ENCODE measurements at places on chromosomes 12 and 14.

DNA sequence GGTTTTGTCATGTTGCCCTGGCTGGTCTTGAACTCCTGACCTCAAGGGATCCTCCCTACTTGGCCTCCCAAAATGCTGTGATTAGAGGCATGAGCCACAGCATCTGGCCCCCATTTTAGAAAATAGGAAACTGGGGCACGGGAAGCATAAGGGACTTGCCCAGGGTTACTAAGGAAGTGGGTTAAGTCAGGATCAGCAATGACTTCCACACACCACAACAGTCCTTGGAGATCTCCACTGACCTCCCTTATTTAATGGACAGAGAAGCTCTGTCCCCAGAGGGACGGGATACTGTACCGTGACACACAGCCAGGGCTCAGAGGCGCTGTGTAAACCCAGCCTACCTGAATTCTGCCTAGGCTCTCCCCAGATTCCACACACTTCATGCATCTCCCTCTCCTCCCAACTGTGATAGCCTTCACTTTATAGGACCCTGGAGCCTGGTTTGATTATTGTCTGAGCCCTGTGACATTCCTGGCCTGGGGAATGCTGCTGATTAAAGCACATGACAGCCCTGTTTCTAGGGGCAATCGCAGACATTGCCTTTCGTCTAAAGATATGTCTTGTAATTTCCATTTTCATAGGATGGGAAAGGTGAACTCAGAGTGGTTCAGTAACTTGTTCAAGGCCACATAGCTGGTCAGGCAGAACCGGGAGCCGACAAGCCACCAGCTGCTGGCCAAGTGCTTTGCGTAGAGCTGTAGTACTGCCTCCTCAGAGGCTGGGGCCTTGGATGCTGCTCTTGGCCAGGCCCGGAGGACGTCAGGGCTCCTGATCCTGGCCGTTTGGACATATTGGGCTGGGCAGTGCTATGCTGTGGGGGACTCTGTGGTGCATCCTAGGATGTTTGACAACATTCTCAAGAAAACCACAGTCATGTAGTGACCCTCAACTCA lies 20.8 kb downstream of the SERPINA1 start:
- DNase-seq, result no peak

- no peak for DNase-seq
Measured at GRCh38 chr14:88130057-88130432, 125.1 kb downstream of the GPR65 start.

- DNase-seq, result no peak
Measured at GRCh38 chr14:72591391-72591790, 302.5 kb downstream of the DPF3 start.

GRCh38 chr14:95192311-95192710 lies 35.0 kb upstream of the DICER1 start:
- no peak for DNase-seq

DNA sequence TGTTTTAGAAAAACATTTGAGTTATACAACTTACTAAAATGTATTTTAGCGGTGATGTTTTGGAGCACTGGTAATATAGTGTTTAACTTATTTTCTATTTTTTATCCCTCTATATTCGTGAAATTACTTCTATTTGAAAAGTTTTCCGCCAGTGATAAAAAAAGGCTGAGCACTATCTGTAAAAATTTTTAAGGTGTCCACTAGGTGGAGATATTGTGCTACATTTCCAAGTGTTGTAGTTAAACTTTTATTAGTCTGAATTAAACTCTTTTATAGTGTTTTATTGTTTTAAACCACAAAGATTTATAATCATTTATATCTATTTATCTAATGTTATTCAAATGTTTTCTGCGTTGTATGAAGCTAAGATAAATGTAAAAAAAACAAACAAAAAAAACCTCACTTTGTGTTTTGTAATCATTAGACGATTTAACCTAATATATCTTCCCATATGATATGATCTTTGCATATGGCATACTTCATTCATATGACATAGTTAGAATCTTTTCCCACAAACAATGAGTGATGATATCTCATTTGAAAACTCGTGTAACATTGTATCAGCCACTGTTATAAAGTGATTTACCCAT lies 11.8 kb downstream of the ALG10B start:
- no peak for DNase-seq

DNA sequence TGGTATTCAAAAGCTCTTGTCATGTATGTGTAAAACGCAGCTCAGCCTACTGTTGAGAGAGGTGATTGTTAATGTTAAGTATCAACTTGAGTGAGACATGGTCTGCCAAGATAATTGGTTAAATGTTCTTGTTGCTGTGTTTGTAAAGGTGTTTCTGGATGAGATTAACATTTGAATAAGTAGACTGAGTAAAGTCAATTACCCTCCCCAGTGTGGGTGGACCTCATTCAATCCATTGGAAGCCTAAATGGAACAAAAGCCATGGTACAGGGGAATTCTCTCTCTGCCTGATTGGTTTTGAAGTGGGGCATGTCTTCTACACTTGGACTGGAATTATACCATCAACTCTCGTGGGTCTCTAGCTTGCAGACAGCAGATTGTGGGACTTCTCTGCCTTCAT lies 63.8 kb upstream of the RERGL start:
- DNase-seq, result no peak

DNA sequence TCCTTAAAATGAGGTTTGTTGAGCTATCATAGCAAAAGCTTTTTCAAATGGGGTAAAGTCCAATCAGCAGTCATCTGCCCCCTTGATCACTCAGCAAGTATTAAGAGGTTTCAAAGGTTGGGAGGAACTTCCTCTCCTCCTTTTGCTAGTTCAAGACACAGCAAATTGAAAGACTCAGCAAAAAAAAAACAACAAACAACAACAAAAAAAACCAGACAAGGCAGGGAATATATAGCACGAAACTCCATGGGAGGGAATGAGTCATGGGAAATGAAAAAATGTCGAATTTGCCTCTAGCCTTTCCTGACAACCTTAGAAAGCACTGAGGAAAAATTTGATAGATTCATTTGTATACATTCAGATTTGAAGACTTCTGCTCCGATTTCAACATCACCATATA lies 1.6 kb upstream of the SLC7A8 start:
- no peak for DNase-seq

- DNase-seq, result no peak
Measured at GRCh38 chr14:105205673-105206208, 24.6 kb upstream of the NUDT14 start.

DNA sequence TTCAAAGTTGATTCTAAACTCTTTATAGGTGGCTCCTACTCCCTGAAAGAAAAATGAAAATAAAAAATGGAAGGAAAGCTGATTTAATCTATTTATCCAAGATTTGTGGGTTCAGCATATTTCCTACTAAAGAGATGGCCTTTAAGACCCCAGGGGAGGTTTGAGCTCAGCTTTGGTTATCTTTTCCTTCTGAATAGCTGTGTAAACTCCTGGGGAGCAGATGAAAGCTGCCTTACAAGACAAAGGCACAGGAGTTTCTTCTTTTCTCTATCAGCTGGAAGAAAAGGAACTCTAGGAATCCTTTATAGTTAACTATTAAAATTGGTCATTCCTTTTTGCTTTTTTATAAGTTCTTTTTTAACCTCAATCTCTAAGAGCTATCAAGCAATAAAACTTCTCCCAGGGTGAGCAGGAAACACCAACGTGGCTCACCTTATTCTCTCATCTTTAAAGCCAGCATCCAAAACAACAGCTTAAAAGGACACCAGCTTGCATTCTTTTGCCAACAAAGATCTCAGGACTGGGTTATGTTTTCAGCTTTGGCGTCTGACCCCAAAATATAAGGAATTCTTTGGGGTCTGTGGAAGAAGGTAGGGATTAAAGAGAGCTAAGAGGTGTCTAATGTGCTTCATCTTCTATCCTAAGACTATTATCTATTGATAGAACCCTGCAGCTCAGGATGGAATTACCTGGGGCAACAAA lies 371.7 kb upstream of the KITLG start:
- DNase-seq, result no peak

- DNase-seq, result no peak
Measured at GRCh38 chr14:71666571-71667145, 265.6 kb upstream of the RGS6 start.

GRCh38 chr12:26283046-26283445 lies 87.7 kb downstream of the SSPN start:
- DNase-seq, result no peak

- DNase-seq, result no peak
Measured at GRCh38 chr12:120719496-120720233, 6.0 kb upstream of the ACADS start.

- DNase-seq, result no peak
Measured at GRCh38 chr12:108815875-108816594, 41.3 kb downstream of the SSH1 start.

DNA sequence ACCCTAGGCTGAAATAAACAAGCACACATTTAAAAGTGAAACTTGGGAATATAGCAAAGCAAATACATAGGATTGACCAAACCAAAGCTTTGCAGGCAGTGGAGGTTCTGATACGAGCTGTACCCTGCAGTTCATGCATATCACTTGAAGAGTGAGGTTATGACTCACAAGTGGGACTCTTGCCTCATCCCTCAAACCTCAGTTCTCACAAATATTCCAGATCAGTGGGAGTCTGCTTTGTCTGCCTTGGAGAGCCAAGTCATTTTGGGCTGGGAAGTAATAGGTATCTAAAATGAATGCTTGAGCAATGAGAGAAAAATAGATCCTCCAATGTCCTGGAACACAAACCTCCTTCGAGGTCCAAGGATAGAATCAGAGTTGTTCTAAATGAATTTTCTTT lies 116.4 kb downstream of the LRIG3 start:
- DNase-seq, result peak; percentile 34

DNA sequence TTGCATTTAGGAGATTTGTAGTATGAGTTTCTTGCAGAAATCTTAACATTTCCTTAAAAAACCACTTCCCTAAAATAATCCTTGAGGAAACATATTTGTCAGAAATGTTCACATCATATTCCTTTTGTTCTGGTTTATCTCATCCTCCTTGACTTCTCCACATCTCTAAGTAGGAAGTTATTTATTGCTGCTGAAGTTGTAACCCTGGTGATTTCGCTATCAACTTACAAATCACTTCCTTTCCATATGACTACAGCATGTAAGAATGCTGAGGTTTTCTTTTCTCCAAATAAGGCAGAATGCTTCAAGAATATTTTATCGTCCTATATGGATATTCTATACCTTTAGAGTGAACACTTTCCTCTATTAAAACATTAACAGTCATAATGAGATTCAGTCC lies 751.7 kb downstream of the NRXN3 start:
- DNase-seq, result no peak

DNA sequence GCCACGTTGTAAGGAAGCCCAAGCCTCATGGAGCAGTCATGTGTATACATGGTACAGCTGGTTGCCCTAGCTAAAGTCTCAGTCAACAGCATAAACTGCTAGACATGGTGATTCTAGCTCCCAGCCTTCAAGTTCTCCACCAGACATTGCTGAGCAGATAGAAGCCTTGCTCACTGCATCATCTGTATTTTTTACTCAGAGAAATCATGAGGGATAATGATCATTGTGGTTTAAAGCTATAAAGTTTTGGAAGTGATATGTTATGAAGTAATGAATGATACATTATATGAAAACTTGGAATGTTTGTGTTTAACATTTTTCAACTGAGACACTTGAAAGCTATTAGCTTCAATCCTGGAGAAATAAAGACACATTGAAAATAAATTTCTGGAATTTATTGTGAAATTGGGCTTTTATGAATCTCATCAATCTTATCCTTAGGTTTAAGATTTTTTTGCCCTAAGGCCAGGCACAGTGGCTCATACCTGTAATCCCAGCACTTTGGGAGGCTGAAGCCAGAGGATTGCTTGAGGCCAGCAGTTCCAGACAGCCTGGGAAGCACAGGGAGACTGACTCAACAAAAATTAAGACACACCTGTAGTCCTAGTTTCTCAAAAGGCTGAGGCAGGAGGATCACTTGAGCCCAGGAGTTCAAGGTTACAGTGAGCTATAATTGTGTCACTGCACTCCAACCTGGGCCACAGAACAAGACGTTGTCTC lies 5.6 kb upstream of the NFATC4 start:
- no peak for DNase-seq

- DNase-seq, result peak; percentile 93
Measured at GRCh38 chr12:121793838-121794533, 498 bp upstream of the RHOF start.

- DNase-seq, result no peak
Measured at GRCh38 chr14:50371546-50371945, 25.1 kb downstream of the CDKL1 start.

GRCh38 chr12:31970199-31970598 lies 11.0 kb downstream of the RESF1 start:
- no peak for DNase-seq

- no peak for DNase-seq
Measured at GRCh38 chr12:524167-524951, 64.6 kb downstream of the B4GALNT3 start.

GRCh38 chr14:54102051-54102456 lies 145.4 kb upstream of the BMP4 start:
- DNase-seq, result no peak

- no peak for DNase-seq
Measured at GRCh38 chr12:26018926-26019325, 60.4 kb downstream of the RASSF8 start.

GRCh38 chr14:43481864-43482263 lies 1025.2 kb downstream of the FSCB start:
- DNase-seq, result no peak

GRCh38 chr14:27553790-27554189 lies 956.0 kb upstream of the NOVA1 start:
- no peak for DNase-seq

DNA sequence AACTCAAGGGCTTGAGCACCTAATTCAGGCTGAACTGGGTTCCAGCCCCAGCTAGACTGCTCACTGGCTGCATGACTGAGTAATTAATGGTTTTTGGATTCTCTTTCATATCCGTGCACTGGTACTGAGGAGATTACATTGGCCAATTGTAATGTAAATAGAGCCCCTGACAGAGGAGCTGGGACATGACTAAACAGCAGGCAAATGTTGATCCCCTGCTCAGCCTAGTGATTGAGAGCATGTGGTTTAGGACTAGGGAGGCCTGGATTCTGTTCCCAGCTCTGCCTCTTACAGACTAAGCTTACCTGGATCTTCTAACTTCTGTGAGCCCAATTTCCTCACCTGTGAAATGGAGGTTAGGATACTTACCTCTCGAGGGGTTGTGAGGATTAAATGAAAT lies 204.3 kb downstream of the ESR2 start:
- no peak for DNase-seq

DNA sequence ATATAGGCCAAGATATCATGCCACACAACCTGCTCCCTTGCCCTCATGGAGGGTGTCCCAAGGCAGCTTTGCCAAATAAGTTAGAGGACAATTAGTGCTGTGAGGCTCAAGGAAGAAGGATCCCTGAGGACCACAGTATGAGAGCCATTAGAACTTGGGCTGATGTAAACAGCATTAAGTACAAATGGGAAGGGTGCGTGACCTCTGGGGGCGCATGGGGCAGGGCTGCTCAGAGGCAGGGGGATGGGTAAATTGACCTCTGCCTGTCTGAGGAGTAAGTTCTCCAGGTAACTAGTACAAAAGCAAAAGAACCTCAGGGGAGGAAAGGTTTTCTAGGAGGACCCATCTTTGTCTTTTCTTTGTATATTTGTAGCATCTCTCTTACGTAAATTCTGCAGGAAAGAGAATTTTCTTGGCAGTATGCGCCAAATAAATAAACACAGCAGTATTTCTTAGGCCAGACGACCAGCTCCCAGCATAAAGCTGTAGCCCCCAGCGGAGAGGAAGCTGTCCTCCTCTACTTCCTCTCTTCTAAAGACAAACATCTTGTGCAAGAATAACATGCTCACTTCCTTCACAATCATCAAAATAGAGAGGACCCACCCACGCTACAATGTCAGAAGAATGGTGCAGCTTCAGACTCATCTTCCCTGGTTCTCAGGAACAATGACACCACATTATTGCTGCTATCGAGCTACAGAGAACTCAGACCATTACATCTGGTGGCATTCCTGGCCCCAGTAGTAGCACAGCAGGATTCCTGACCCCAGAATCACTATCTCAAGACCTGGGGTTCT lies 16.4 kb upstream of the VWF start:
- no peak for DNase-seq

- no peak for DNase-seq
Measured at GRCh38 chr12:88202500-88202899, 60.4 kb downstream of the TMTC3 start.

Data from left hindlimb (tissue), 1 donor.